ENCODE measurements at places on chromosomes 3 and 15. TPM values are rescaled to one million over a fixed set of nuclear protein-coding genes. Genes with fewer than 3 reads are reported as not detected.

GRCh38 chr3:183074261-183074660 is 25.0 kb downstream of the MCCC1 start:
- DNase-seq = no peak

The GOLGA6D gene
- not detected for total RNA-seq

- no peak for DNase-seq
Observed at GRCh38 chr15:31207246-31207645, 105.7 kb upstream of the TRPM1 start.

- DNase-seq = no peak
Observed at GRCh38 chr3:44146073-44146472, 95.6 kb upstream of the TOPAZ1 start.

GRCh38 chr3:126136428-126137220 is 43.8 kb downstream of the ALDH1L1 start:
- DNase-seq = no peak

GRCh38 chr3:148998297-148998696 is 7.0 kb downstream of the GYG1 start:
- no peak for DNase-seq

GRCh38 chr3:94220426-94220825 is 157.6 kb downstream of the NSUN3 start:
- DNase-seq = no peak

- DNase-seq = no peak
Observed at GRCh38 chr15:56693761-56694160, 39.5 kb downstream of the ZNF280D start.

- no peak for DNase-seq
Observed at GRCh38 chr15:52423852-52424251, 104.8 kb downstream of the MYO5A start.

- no peak for DNase-seq
Observed at GRCh38 chr15:50224606-50225005, 40.9 kb downstream of the HDC start.

DNA sequence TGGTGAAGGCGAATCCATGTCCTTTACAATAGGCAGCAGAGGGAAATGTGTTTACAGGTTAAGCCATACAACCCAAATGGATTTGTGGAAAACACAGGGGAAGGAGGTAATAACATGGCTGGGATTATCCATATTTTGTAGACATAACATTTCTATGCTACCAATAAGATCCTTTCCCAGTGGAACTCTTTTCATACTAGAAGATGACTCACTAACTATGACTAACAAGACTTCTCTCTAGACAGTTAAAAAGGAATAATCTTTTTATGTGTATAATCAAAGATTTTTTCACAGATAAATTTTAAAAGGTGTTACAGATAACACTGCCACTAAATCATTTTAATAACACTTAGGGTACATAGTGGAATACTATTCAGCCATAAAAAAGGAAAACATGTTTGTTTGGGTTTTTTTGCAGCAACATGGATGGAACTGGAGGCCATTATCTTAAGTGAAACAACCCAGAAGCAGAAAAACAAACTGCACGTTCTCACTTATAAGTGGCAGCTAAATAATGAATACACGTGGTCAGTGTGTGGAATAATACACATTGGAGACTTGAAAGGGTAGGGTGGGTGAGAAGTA is 39.6 kb downstream of the VPS13C start:
- no peak for DNase-seq

DNA sequence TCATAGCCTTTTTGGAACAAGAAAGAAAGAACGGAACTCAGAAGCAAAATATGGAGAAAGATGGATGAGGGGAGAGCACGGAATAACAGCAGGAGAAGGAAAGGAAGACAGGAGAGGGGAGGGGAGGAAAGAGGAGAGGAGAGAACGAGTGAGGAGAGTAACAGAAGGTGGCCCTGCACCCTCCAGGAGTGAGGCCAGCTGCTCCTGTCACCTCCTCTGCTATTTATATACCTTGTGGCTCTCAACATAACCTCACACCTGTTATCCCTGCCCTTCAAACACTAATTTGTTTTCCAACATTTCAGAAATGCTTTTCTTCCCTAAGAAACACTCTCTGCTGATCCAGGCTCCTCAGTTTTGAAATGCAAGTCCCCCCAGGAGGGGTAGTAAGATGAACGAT is 53.4 kb upstream of the ATP2B2 start:
- DNase-seq = no peak

The SECISBP2L gene
- 32.1 TPM for total RNA-seq

DNA sequence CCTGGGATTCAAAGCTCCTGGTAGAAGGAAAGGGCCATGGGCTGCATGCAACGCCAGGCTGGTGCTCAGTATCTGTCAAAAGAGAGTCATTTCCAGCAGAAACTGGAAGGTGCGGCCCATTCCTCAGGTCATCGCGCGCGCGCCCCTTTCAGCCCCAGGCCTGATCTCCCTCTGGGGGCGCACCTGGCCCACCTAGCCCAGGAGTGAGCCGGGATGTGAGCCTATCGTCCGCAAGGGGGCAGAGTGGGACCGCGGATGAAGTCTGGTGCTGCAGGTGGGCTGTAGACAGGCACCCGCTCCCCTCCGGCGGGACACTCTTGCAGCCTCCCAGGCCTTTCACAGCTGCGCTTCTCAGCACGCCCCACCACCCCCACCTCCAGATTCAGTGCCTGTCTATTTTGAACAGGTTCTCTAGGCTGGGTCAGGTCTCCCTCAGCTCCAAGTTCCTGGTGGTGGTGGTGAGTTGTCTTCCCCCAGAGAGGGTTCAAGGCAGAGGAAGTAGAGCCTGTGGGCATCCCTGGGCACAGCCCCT is 5.8 kb upstream of the RPL29 start:
- peak; percentile 20 for DNase-seq

GRCh38 chr3:70245746-70246525 is 66.5 kb downstream of the MDFIC2 start:
- no peak for DNase-seq

The DGKG gene
- 0.07 TPM for total RNA-seq

The ZNF774 gene
- total RNA-seq = 0.92 TPM

The KNG1 gene
- not detected for total RNA-seq

DNA sequence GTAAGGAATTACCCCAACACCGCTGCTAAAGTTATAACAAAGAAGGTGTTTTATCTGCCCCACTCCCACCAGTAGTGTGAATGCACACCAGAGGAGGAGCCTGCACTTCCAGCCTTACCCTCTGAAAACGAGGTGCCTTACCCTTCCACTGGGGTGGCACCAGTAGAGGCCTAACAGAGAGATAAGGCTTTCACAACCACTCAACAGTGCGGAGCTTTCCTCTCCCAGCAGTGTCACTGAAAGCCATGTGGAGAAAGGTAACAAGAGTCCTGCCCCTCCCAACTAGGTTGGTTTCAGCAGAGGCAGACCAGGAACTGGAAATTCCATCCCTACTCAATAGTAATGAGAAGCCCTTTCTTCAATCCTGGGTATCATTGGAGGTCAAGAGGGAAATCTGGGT is 539.2 kb downstream of the VGLL3 start:
- no peak for DNase-seq

GRCh38 chr3:45455040-45455439 is 66.7 kb downstream of the LARS2 start:
- DNase-seq = no peak

GRCh38 chr3:151976211-151977050 is 103.0 kb downstream of the SUCNR1 start:
- DNase-seq = peak; percentile 94

GRCh38 chr3:76908156-76908555 is 131.7 kb upstream of the ROBO2 start:
- no peak for DNase-seq

DNA sequence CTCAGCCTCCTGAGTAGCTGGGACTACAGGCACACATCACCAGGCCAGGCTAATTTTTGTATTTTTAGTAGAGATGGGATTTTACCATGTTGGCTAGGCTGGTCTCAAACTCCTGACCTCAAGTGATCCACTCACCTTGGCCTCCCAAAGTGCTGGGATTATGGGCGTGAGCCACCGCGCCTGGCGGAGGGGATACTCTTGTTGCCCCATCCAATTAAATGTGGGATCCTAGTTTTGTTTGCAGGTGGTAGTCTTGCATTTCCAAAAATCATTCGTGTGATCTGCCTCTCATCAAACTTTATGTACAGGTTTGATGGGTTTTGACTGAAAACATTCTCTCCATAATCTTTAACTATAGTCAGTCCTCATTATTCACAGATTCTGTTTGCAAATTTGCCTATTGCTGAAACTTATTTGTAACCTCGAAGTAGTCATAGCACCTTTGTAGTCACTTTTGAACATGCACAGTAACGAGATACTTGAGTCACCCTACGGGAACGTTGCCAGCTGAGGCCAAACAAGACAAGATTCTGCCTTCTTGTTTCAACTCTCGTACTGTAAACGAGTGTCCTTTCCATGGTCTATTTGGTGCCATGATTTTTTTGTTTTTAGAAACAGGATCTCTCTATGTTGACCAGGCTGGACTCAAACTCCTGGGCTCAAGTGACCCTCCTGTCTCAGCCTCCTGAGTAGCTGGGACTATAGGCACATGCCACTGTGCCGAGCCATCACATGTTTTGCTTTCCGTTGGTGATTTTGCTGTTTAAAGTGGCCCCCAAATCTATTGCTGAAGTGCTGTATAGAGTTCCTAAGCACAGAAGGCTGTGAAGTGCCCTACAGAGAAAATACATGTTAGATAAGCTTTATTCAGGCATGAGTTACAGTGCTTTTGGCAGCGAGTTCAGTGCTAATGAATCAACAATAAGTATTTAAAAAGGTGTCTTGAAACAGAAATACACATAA is 8.1 kb upstream of the MAPK6 start:
- no peak for DNase-seq

- no peak for DNase-seq
Observed at GRCh38 chr15:25439369-25439836, 579 bp upstream of the UBE3A start.

GRCh38 chr3:155714295-155714718 is 30.6 kb downstream of the PLCH1 start:
- DNase-seq = no peak

The ERICH6 gene
- total RNA-seq = not detected

The UCN2 gene
- total RNA-seq = 0.07 TPM

DNA sequence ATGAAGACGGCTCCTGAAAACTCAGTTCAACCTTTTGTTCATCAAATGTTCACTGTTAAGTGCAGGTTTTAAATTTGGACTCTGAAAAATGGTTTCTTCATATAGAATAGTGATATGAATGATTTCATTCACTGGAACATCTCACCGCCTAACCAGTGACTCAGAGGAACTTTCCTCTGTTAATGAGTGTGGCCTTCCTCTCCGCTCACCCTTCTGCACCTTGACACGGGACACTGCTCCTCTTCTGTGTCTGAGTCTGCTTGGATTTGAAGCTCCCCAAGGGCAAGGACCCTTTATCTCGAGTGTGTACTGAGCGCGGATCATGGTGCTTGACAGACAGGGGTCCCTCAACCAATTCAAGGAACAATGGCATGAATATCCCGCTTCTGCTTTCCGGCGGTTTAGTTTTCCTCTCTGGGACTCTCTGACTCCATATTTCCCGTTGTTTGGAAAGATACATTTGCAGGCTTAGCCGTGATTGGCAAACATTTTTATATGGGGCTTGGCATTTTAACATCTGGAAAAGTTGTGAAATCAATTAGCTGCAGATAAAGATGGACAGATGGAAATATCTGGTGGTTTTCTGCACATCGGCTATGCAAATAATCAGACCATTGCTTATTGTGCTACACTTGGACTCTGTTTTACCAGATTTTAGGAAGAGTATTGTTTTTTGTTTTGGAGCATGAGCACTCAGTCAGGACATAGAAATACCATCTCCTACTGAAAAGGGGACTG is 20.9 kb downstream of the KBTBD8 start:
- no peak for DNase-seq

DNA sequence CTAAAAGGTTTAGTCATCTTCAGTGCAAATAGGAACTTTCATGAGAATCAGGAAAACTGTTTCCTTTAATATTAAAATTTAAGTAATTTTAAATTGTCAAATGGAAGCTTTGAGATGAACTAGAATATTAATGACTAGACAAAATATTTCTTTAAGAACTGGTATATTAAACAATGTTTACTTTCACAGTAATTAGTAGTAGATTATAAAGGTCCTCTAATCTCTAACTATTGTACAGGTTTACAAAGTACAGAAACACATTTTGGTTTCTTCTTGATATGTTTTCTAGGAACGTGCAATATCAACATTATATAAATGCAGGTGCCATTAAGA is 138.9 kb downstream of the CLASP2 start:
- DNase-seq = no peak

The DYNLT2B gene
- total RNA-seq = 12.3 TPM

GRCh38 chr3:49867871-49868321 is 1.8 kb downstream of the CAMKV start:
- DNase-seq = no peak

- DNase-seq = no peak
Observed at GRCh38 chr3:113084777-113085176, 94.0 kb downstream of the GTPBP8 start.

DNA sequence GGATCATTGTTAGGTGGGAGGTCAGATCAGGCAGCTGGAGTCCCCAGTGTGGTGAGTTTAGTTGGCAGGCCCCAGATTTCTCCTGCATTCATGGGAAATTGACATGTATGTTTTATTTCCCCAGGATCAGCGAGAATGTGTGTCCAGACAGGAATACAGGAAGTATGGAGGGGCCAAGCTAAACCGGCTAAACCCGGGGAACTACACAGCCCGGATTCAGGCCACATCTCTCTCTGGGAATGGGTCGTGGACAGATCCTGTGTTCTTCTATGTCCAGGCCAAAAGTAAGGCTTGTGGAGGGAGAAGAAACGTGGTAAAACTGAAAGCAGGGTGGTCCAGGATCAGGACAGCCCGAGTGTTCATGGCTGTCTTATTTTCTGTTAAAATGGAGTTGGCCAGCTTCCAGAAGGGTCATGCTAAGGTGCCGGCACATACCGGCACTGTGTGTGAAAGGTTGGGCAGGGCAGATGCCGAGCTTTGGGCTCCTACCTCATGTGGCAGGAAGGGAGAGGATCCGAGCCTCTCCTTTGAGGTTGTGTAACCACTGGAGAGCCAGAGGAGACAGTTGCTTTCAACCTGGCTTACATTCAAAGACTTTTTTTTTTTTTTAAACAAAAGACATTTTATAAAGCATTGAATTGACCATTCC is 83.1 kb downstream of the PGPEP1L start:
- DNase-seq = no peak

DNA sequence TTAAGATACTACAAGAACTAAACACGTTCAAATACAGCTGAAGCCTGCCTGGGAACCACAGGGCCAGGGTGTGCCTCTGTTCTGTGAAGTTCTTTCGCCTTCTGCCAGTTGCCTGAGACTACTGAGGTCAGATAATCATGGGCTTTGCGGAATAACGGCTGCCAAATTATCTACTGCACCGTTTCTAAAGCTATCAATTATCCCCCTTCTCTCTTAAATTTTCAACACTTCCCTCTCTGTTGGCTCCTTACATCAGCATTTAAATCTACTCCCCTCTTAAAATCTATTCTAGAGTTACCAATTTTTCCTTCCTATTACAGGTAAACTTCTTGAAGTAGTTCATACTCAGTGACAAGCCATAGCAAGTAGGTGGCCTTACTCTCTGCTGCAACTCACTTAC is 6.2 kb upstream of the NEO1 start:
- no peak for DNase-seq

- DNase-seq = peak; percentile 49
Observed at GRCh38 chr3:140258222-140258724, 323.3 kb downstream of the CLSTN2 start.

- DNase-seq = no peak
Observed at GRCh38 chr3:131561511-131561910, 58.7 kb upstream of the MRPL3 start.
